Kidney epithelial cell (primary cell): ENCODE measurements at places on chromosomes 1 and 21.
A peak's percentile ranks its signal among the peaks of the same experiment; 100 is the strongest.

GRCh38 chr1:182114627-182115023 lies 53.1 kb upstream of the ZNF648 start:
- DNase-seq = no peak

GRCh38 chr21:41678924-41679318 lies 87.9 kb downstream of the RIPK4 start:
- DNase-seq = peak; percentile 98

DNA sequence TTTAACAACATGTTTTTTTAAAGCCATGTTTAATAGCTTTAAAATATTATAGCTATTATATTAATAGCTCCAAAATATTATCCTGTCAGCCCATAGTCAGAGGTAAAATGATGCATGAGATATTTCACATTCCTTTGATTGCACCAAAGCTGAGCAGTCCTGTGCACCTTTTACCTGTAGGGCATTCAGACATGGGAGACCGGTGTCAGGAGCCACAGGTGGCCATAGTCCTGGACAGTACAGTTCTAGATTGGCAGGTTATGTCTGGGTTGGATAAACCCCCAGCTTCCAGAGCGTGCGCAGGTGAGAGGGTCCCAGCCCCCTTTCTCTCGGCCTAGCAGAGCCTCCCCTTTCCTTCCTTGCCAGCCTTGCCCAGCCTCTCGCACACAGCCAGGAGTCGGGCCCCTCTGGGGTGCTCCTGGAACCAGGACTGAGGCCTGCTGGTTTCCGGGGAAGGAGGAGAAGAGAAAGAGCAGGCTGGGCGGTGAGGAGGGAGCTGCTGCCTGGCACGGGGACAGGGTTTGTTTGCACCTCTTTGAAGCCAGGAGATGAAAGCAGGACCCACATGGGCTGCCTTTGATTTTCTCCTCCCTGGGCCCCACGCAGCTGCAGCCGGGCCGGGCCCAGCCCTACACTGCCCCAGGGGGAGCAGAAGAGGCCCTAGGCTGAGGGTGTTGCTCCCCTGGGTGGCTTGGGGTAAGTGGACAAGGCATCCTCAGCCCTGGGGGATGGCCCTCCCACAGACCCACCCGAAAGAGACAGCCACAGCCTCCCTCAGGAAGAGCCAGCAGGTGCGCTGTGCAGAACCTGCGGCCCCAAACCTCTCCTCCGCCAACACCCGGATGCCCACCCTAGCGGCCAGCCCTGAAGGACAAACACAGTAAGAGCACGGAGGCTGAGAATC lies 75.2 kb upstream of the TARDBP start:
- DNase-seq = no peak

GRCh38 chr1:21926814-21927532 lies 10.1 kb downstream of the HSPG2 start:
- no peak for DNase-seq

GRCh38 chr1:227318016-227318852 lies at the start of gene CDC42BPA:
Gene CDC42BPA (minus strand): TSS chr1:227318492. CDS start chr1:227317182, 1,310 bp downstream.
- DNase-seq = no peak

DNA sequence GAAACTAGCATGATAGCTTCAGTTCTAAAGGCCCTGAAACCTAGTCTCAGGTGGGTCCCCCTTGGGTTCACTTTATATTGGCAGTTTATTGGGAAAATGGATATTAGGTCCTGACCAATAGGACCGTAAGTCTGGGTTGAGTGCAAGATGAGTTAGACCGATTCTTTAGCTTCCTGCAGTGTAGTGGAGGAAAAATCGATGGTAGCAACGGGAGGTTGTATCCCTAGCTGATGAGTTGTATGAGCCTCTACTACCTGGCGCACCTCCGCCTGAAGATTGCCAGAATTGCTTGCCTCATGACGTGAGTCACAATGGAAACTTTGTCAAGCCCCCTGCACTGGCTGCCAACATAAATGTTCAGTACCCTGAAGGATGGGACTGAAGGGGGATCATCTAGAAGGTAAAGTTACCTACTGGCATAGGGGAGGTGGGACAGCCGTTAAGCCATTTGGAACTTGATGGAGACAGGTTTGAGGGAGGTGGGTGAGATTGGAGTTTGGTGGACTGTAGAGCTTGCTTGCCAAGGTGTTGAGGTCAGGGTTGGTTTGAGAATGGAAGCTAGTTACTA lies 3.9 kb downstream of the RCC1 start:
- no peak for DNase-seq

GRCh38 chr1:36204347-36204909 lies 19.8 kb upstream of the THRAP3 start:
- DNase-seq = no peak

DNA sequence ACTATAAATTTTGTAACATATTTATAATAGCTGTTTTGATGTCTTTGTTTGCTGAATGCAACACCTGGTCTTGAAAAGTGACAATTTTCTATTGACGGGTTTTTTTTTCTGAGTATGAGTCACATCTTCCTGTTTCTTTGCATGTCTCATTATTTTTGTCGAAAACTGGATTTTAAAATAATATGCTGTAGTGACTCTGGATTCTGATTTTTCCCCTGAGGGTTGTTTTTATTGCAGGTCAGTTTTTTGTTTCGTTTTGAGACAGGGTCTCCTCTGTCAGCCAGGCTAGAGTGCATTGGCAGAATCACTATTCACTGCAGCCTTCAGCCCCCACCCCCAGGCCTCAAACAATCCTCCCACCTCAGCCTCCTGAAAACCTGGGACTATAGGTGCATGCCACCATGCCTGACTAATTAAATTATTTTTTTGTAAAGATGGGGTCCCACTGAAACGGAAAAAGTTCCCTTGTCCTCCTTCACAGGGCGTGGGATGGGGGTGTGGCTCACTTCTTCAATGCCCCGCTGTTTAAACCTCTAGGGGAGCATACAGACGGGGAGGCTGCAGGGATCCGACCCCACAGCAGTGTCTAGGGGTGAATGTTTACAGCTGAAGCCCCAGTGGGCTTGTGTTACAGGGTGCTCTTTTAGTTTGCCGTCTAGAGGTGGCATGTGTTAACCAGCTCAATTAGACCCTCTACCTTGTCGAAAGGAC lies 11.3 kb upstream of the PPIE start:
- no peak for DNase-seq
